ENCODE measurements at places on chromosomes 16 and 17.

- DNase-seq, result no peak
Measured at GRCh38 chr16:75017670-75018525, 19.1 kb downstream of the ZNRF1 start.

GRCh38 chr16:88628512-88628974 lies 9.8 kb upstream of the IL17C start:
- no peak for DNase-seq

GRCh38 chr17:45353043-45353442 lies 36.2 kb upstream of the MAP3K14 start:
- DNase-seq, result no peak

DNA sequence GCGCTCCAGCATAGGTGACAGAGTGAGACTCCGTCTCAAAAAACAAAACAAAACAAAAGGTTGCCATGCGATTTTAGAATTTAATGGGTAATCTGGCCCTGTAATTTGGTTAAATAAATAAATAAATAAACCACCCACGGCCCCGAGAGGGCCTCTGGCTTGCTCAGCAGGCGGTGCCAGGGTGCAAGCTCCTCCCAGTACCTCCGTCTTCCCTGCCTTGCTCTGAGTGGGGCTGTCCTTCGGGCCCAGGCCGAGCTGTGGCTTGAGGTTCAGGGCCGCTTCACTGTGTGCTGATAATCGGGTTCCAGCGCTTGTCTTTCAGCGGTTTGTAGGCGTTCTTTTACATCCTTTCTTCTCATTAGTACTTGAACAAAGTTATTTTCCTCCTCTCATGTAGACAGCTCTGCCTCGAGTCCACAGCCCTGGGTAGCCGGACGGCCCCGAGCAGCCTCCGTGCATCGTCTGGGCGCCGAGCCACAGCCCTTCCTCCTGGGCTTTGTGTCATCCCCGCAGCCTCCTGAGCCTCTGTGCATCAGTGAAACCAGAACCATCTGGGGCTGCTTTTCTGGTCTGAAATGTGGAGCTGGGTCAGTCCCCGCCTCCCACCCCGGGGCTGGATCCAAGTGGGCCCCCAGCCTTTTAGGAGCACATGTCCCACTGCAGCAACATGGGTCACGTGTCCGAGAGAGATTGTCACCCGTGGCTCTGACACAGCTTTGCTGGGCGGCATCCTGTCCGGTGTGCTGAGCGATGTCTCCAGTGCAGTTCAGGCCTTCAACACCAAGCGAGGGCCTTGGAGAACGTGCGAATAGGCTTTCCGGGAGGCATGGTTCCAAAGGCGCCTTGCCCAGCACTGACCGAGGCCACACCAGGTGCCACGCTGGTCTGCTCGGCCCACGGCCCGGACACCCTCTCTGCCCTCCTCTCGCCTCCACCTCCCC lies 157.4 kb upstream of the CHMP6 start:
- peak; percentile 41 for DNase-seq

- DNase-seq, result peak; percentile 16
Measured at GRCh38 chr16:25747160-25747758, 55.5 kb downstream of the HS3ST4 start.

GRCh38 chr17:81712468-81713003 lies 452 bp downstream of the SLC25A10 start:
- peak; percentile 69 for DNase-seq

DNA sequence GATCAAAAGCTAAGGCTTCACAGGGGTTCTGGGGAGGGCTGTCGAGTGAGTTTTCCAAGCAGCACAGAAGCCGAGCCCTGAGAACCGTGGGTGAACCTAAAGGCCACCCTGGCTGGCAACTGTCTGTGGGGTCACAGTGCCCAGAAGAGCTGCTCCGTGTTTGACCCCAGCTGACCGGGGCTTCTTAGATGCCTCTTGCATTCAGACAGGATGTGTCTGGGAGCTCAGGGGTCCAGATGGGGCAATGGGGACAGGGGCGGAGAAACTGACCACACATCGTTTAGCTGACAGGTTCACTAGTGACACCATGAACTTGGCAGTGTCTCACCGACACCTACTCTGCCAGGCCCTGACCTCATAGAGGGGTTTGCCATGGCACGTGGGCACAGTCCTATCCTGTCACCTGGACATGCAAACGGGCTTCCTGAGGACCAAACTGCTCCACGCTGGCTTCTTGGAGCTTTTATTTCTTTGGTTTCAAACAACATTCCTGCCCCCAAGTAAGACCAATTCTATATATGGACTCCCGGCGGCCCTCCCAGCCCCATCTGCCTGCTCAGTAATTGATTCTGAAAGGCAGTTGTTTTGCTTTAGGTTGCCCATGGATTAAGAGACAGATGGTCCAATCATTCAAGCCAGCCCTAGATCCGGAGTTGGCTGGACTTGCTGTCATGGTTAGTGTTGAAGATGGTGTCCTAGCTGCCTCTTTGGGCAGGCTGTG lies 22.2 kb downstream of the WSCD1 start:
- no peak for DNase-seq

DNA sequence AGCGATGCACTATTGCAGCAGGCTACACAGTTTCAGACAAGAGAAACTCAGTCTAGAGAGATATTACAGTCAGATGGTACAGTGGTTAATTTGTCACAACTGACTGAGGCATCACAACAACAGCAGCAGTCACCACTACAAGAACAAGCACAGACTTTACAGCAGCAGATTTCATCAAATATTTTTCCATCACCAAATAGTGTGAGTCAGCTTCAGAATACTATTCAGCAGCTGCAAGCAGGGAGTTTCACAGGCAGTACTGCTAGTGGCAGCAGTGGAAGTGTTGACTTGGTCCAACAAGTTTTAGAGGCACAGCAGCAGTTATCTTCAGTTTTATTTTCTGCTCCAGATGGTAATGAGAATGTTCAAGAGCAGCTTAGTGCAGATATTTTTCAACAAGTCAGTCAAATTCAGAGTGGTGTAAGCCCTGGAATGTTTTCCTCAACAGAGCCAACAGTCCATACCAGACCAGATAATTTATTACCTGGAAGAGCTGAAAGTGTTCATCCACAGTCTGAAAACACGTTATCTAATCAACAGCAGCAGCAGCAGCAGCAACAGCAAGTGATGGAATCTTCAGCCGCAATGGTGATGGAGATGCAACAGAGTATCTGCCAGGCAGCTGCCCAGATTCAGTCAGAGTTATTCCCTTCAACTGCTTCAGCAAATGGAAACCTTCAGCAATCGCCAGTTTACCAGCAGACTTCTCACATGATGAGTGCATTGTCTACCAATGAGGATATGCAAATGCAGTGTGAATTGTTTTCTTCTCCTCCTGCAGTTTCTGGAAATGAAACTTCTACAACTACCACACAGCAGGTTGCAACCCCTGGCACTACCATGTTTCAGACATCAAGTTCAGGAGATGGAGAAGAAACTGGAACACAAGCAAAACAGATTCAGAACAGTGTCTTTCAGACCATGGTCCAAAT lies 34.1 kb downstream of the NQO1 start:
- DNase-seq, result peak; percentile 39

GRCh38 chr17:7240375-7240774 lies 1.1 kb upstream of the PHF23 start:
- no peak for DNase-seq

DNA sequence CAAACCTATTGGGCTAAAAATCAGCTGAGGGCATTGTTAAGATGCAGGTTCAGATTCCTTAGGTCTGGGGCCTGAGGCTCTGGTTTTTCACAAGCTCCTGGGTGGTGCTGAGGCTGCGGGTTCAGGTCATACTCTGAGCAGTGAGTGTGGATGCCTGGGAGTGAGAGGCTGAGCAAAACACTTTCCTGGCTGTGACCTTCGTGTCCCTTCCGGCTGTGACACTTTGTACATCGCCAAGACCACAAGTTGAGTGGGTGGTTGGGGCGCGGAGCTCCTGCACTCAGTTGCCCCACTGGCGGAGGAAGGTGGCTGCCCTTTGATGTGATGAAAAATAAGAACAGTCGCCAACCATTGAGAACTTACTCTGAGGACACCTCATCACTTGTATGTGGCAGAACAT lies 24.8 kb downstream of the CCR7 start:
- no peak for DNase-seq

- DNase-seq, result no peak
Measured at GRCh38 chr17:45663772-45664171, 120.3 kb upstream of the CRHR1 start.

- DNase-seq, result no peak
Measured at GRCh38 chr16:78744099-78744498, 644.6 kb downstream of the WWOX start.

DNA sequence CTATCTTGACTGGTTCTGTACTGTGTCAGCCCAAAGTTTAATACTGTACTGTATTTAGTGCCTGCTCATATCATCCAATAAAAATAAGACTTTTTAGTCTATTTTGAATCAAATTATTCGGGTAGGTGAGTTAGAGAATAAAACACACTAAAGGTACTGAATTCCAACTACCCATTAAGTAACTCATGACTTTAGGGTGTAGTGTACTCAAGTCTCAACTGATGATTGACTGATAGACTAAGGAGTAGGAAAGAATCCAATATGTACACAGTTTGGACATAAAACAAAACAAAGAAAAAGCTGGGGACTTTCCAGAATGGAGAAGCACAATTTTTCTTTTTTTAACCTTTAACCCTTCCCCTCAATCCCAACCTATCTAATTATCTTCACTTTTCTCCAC lies 4.1 kb downstream of the EZH1 start:
- no peak for DNase-seq

- peak; percentile 25 for DNase-seq
Measured at GRCh38 chr17:6474906-6475305, 30.7 kb downstream of the PIMREG start.

- DNase-seq, result peak; percentile 32
Measured at GRCh38 chr16:20763461-20764232, at the start of gene ACSM3. TSS of gene ACSM3 (plus strand) at chr16:20764014. CDS start at chr16:20770035, 6,021 bp downstream.

- DNase-seq, result peak; percentile 46
Measured at GRCh38 chr16:12097523-12098428, 121.2 kb downstream of the SNX29 start.

- DNase-seq, result no peak
Measured at GRCh38 chr17:49632201-49632600, 45.7 kb downstream of the SPOP start.

DNA sequence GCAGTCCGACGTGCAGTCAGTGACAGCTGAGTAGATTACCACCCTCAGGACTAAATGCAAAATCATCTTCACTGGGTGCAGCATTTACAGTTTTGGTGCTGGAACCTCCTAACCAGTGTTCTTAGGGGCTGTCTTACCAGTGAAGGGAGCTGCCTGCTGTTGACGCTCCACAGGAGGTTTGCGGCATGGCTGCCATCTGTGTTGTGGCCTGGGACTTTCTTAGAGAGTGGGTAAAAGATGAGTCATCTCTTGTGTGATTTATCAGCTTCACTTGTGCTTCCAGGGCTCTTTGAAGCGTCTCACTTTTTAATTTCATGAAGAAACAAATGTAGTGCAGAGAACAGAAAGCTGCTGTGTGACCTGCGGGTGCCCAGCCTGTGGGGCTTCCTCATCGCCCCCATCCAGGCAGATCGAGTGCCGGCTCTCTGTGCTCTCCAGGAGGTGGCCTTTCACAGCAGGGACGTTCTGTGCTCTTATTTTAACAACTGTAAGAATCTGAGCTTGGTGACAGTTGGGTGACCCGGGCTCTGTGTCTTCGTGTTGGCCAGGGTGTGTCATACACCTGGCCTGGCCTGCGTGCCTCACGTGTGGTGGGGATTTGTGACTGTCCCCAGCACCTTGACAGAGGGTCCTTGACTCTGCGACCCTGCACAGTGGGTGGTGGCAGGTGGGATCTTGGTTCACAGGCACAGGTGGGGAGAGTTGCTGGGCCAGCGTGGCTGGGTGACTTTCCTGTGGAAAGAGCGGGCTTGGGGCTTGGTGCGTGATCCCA lies 24.3 kb upstream of the ZNF750 start:
- DNase-seq, result peak; percentile 90

GRCh38 chr17:29057361-29057760 lies 14.4 kb downstream of the PIPOX start:
- no peak for DNase-seq

- DNase-seq, result no peak
Measured at GRCh38 chr17:15269780-15270089, 4.6 kb upstream of the PMP22 start.

DNA sequence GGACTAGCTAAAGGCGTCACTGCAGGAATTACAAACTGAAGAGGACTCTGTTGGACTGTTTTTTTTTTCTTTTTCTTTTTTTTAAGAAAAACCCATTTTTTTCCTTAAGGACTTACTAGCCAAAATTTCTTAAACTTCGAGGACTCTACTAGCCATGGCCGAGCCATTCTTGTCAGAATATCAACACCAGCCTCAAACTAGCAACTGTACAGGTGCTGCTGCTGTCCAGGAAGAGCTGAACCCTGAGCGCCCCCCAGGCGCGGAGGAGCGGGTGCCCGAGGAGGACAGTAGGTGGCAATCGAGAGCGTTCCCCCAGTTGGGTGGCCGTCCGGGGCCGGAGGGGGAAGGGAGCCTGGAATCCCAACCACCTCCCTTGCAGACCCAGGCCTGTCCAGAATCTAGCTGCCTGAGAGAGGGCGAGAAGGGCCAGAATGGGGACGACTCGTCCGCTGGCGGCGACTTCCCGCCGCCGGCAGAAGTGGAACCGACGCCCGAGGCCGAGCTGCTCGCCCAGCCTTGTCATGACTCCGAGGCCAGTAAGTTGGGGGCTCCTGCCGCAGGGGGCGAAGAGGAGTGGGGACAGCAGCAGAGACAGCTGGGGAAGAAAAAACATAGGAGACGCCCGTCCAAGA lies 878 bp downstream of the HEXIM1 start:
- peak; percentile 94 for DNase-seq

DNA sequence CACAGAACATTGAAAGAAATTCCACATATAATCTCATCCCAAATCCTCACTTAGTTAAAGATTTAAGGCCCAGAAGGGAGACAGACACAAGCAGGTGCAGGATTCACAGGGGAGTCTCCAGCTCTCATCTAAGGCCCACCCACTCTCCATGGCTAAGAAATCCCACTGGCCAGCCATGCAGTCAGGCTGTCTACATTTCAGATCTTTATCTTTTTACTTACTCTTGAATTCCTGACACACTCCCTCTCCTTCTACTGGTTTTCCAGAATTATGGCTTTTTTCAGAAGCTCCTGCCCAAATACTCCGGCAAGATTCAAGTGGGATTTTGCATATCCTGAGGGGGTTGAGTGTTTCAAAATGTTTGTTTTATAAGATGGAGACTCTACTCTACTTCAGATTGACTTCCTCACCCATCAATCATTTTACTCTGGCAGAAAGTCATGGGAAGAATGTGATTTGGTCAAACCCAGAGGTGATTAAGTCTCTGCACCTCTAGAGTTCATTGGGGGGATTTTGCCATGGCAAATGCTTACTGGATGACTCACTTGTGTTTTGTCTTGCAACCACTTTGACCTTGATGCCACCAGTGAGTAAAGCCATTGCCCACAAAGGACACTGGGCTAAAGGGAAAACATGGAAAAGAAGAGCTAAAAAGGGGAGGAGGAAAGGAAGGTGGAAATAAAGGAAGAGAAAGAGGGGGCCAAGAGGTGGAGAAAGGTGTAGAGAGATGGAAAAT lies 688.8 kb upstream of the SALL1 start:
- peak; percentile 71 for DNase-seq

DNA sequence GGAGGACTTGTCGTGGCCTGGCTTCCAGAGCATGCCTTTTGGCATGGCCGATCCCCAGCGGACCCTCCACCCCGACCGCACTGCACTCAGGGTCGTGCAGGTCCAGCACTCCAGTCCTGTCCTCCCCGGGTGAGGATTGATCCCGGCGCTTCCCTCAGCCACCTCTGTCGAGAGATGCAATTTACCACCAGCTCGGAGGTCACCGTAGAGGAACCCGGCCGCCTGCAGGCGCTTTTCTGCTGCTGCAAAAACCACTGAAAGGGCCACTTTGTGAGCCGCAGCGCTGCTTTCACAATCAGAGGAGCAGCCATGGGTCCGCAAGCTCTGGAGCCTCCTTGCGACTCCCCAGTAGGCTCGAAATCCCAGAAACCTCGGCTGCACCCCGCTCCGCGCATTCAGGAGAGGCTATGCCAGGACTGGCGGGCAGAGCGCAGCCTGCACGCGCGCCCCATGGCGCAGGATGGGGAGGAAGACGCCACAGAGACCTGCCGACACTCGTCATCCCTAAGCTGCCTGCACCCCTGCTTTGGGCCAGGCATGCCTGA lies 134.2 kb downstream of the HS3ST2 start:
- peak; percentile 4 for DNase-seq
